ENCODE measurements at places on chromosomes 4 and X.

- no peak for DNase-seq
Observed at GRCh38 chrX:43016021-43016420, 238.1 kb upstream of the PPP1R2C start.

GRCh38 chr4:63589796-63590195, 819.5 kb downstream of the TECRL start:
- DNase-seq, result no peak

DNA sequence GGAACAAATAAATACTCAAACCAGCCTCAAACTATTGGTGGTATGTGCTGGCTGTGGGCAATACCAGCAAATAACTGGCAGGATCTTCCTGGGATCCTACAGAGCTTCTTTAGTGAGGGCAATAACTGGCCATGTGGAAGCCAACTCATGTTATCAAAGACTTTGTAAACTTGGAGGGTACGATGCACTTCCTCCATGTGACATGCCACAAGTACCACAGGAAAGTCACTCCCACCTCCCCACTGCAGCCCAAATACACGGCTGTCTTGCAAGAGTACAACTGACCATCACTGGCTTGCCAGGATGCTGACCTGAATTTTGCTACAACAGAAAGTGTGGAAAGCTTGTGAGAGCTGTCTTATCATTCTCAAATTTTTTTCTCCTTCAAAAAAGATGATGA, 93.3 kb upstream of the MAML3 start:
- no peak for DNase-seq

DNA sequence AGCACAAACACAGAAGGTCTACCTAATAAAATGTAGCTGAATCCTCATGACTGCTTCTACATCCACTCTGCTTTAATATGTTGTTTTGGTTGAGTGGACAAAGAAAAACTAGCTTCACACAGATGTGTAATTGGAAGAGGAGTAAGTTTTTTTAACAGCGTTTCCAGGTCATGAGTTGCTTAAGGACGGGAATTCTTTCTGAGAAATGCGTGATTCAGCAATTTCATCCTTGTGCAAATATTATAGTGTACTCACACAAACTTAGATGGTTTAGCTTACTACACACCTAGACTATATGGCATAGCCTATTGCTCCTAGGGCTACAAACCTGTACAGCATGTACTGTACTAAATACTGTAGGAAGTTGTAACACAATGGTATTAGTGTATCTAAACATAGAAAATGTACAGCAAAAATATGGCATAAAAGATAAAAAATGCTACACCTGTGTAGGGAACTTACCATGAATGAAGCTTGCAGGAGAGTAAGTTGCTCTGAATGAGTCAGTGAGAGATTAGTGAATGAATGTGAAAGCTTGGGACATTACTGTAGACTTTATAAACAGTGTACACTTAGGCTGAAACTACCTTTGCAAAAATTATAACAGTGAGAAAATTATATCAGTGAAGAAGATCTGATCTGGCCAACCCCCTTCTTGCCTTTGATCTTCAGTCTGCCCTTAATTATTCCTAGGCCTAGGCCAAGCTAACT, 70.8 kb upstream of the IL15 start:
- no peak for DNase-seq

- DNase-seq, result no peak
Observed at GRCh38 chr4:47641755-47642154, 156.7 kb downstream of the ATP10D start.

GRCh38 chr4:83851261-83852084, 315.6 kb downstream of the GPAT3 start:
- no peak for DNase-seq

- DNase-seq, result peak; percentile 69
Observed at GRCh38 chr4:107825072-107825824, 516 bp downstream of the SGMS2 start.

DNA sequence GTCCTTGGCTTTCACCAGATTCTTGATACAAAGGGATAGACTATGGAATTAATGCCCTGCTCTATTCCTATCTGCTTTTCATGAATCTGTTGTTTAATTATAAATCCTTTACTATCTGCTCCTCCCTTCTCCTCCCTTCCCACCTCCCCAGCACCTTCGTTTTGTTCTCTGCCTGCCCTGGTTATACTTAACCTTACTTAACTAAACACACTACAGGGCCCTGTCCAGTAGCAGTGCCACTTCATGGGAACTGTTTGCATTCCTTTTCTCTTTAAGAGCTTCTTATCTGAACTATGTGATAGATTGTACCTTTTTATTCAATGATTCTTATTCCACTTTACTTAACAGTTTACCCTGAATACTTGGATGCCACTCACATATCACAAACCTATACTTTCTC, 830 bp downstream of the HOPX start:
- peak; percentile 46 for DNase-seq

GRCh38 chr4:113411496-113411938, 350.0 kb downstream of the CAMK2D start:
- peak; percentile 65 for DNase-seq

- DNase-seq, result no peak
Observed at GRCh38 chr4:172736046-172736445, 432.6 kb upstream of the GALNT7 start.

- DNase-seq, result no peak
Observed at GRCh38 chr4:137559801-137560200, 27.5 kb upstream of the PCDH18 start.

DNA sequence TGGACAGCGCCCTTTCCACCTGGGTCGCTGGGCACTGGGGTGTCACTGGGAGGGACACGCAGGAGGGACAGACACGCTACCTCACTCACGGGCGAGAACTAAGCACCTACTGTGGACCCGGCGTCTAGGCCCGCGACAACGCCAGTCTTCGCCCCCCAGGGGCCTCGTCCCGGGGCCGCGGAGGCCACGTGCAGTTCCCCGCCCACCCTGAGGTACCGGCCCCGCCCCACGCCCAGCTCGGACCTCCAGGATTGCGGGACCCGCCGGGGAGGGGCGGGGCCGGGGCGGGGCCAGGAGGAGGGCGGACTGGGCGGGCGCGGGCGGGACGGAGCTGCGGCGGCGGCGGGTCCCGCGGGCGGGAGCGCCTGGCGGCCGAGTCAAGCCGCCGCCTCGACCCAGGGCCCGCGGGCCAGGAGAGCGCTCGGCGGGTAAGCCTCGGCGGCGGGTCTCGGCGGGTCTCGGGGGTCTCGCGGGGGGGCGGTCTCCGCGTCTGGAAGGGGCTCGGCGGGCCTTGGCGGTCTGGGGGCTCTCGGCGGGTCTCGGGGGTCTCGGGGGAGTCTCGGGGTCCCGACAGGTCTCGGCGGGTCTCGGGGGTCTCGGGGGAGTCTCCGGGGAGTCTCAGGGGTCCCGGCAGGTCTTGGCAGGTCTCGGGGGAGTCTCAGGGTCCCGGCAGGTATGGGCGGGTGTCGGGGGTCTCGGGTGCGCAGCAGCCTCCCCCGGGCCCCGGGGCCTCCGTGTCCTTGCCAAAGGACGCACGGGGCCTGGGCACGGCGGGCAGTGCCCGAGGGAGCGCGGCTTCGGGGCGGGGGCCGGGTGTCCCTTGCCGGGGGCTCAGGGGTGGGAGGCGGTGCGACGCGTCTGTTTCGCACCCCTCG, at the start of gene SH3BP2:
SH3BP2 (plus strand) TSS at position 375 of the 875 bp plus-strand sequence. CDS start 27,533 bp downstream, outside the sequence.
- DNase-seq, result peak; percentile 97

DNA sequence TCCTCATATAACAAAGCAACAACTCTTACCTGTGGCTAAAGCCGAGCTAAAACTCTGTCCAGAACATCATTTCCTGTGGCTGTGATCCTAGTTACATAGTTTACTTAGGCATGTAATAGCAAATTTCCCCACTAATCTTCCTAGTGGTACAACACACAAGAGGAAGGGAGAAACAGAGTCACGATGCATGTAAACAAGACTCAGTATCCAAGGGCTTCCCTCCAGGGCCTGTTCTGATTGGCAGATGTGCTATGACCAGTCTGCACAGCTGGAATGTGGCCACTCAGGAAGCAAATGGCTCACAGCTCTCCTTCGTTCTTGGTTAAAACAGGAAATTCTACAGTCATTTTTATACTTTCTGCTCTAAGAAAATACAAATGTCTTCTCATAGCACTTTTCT, 49.2 kb upstream of the PRSS48 start:
- DNase-seq, result peak; percentile 31

DNA sequence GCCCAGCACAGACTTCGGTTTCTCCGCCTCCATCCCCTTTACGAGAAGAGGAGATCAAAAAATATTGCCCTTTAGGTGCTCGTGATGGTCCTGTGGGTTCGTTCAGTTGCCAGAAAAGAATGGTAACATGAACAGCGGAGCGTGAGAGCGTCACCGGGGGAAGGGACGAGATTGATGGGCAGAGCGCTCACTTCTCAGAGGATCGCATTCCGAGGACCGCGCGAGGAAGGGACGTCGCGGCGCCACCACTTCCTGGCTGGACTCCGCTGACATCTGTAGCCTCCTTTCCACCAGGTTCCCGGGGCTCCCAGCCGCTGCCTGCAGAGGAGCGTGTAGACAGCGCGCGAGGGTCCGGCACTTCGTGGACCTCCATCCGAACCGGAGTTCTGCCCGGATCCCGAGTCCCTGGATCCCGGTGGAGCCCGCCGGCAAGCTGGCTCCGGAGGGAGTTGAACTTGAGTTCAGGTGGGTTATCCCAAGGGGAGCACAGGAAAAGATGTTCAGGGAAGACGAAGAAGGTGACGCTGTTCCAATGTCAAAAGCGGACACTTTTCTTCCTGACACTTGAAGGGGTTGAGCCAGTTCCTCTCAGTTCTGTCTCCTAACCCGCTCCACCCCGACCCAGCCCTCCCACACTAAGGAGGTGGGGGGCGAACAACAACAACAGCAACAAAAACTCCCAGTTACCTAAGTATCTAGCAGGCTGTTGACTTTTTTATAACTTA, 484 bp downstream of the GALNTL6 start:
- DNase-seq, result no peak

GRCh38 chr4:2857349-2857927, 13.8 kb downstream of the ADD1 start:
- no peak for DNase-seq

GRCh38 chr4:155433636-155434360, 57.0 kb upstream of the MAP9 start:
- DNase-seq, result no peak

GRCh38 chrX:48492293-48492910, 16.4 kb upstream of the PORCN start:
- no peak for DNase-seq

GRCh38 chrX:103498786-103499185, 20.5 kb downstream of the RAB40A start:
- no peak for DNase-seq

Measured in upper lobe of left lung (tissue), 6 donors.